ENCODE measurements at places on chromosomes 3 and 15. TPM values are rescaled to one million over a fixed set of nuclear protein-coding genes. Genes with fewer than 3 reads are reported as not detected.

The TRPM1 gene
- 0.37 TPM for polyA plus RNA-seq

The FBXO40 gene
- polyA plus RNA-seq: 0.03 TPM

The TMEM108 gene
- polyA plus RNA-seq: 2.0 TPM

The LIPC gene
- 14.0 TPM for polyA plus RNA-seq

The EFCAB12 gene
- polyA plus RNA-seq: 7.2 TPM

The SCN11A gene
- 1.0 TPM for polyA plus RNA-seq

The OXSM gene
- 20.5 TPM for polyA plus RNA-seq
